Activated CD4-positive, alpha-beta T cell treated with anti-CD3 and anti-CD28 coated beads for 36 hours (primary cell): ENCODE measurements at places on chromosomes 2 and 18.

- no peak for DNase-seq
Measured at GRCh38 chr2:128073278-128073677, 17.7 kb upstream of the UGGT1 start.

DNA sequence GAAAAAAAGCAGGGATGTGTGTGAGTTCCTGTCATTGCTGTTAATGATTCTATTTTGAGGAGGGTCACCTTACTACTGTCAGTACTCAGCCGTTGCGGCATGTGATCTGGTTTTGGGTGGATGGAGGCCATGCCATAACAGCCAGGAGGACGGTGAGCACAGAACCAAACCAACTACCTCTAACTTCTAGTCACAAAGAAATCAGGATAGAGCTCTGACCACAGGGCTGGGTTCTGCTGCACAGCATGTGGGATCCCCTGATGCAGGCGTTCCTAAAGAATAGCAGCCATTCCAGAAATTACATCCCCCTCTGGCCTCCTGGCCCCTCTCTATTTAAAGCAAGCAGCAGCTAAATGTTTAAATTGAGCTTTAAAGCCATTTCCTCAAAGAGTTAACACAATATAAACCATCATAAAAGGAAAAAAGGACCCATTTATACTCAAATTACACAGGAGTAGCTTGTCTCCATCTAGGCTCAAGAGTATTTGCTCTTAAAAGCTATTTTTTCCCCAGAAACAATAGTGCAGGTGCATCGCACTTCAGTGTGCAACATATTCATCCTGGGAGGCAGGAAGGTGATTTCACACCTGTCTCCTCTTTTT is 786.4 kb downstream of the RNF144A start:
- DNase-seq: no peak

DNA sequence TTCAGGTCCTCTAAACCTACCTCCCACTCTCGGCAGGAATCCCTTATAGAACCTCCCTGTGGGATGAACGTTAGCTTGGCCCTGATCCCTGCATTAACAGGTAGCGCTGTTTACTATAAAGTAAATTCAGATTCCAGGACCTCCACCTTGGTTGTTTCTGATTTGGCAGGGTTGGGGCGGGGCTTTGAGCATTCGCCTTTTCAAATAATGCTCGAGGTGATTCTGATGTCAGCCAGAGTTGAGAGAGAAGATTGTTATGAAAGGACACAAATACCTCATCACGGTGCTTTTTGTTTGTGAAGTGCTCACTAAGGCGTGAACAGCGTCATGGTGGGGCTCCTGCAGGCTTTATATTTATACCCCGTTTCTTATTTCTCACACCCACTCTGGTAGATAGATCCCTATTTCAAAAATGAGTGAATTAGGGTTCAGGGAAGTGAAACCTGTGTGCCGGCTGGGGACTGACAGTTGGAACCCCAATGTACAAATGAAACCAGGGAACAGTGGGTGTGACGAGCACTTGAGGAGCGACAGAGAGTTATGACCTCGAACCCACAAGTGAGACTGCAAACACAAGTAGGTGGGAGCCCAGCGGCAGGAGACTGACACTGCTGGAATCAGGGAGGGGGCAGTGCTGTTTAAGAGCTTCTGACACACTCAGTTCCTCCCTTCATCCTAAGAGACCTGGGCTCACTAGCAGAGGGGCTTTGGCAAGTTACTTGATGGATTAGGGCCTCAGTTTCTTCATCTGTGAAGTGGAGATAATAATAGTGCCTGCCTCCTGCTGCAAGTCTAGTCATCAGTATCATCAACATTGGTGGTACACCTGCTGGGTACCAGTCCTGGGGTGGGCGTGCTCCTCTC is 14.2 kb upstream of the CXCR4 start:
- DNase-seq: peak; percentile 83

DNA sequence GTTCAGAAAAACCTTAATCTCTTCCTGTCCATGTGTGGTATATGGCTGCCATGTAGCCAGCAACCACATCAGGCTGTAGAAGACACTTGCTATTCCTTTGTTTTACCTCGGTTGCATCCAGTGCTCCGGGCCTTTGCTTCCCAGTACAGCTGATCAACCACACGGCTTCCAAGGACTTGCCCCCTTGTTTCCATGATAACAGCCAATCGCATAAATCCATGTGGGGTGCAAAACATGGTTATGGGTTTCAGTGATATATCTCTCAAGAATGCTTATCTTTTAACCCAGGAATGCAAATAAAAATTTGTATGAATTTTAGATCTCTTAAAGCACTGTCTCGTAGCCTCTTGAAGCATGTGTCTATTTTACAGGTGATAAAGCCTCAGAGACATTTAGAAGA is 118.3 kb downstream of the MGAT5 start:
- DNase-seq: no peak
